ENCODE measurements at places on chromosomes 12 and 14. TPM values are rescaled to one million over a fixed set of nuclear protein-coding genes. Genes with fewer than 3 reads are reported as not detected.

DNA sequence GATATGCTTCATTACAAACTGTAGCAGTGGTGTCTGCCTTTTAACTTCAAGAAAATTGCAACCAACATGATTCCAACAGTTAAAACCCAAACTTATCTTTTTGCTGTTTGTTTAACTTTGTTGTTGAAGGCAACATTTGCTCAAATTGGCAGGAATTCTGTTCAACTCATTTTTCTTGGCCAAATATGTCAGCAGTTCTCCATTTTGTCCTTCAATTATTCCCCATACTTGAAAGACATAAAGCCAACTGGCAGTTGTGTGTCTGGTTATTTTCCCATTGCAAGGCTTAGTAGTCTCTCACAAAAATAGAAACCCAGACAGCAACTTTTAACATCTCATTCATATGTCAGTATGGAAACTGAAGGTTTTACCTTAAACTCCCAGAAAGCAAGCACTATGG lies 146.3 kb downstream of the LRIG3 start:
- no peak for DNase-seq

DNA sequence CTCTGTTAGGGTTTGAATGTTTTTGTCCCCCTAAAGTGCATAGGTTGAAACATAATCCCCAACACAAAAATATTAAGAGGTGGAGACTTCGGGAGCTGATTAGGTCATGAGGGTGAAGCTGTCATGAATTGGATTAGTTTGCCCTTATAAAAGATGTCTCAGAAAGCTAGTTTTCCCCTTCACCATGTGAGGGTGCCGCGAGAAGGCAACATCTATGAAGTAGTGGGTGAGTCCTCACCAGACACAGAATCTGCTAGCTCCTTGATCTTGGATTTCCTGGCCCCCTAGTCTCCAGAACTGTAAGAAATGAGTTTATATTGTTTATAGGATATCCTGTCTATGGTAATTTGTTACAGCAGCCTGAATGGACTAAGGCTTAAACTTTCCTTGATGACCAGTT lies 301.5 kb upstream of the ATP2B1 start:
- no peak for DNase-seq

DNA sequence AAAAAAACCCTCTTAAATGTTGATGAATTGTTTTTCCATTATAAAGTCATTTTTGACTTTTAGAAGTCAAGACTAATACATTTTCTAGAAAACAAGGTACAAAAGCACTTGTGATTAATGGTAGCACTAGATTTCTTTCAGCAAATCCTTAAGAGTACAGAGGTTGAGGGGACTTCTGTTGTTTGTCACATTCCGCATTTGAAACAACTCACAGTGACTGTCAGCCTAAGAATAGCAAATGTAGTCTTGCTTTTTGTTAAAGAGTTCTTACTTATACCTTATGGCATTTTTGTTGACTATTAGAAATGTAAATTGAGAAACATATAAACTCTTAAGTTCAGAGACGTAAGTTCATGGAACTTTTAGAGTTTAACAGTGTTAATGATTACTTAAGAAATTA lies 16.4 kb downstream of the YARS2 start:
- DNase-seq = no peak

- DNase-seq = no peak
Observed at GRCh38 chr12:131959116-131959515, 9.4 kb downstream of the EP400 start.

DNA sequence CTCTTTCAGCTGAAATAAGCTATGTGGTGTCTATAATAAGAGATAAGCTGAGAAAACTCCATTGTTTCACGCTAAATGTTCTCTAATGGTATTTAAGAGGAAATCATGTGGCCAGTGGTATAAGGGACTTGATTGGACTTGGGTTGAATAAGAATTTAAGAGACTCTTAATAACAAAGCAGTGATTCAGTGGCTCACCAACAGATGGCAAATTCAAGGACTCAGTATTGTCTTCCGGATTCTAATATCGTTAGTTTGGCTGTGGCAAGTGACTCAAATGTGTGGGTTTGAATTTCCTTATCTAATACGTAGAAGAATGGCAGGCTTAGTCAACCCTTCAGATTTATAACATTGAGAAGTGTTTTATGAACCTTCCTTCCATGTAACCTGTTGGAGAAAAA lies 49.1 kb upstream of the KCNH3 start:
- no peak for DNase-seq

- DNase-seq = no peak
Observed at GRCh38 chr14:54329082-54329695, 67.6 kb upstream of the CDKN3 start.

DNA sequence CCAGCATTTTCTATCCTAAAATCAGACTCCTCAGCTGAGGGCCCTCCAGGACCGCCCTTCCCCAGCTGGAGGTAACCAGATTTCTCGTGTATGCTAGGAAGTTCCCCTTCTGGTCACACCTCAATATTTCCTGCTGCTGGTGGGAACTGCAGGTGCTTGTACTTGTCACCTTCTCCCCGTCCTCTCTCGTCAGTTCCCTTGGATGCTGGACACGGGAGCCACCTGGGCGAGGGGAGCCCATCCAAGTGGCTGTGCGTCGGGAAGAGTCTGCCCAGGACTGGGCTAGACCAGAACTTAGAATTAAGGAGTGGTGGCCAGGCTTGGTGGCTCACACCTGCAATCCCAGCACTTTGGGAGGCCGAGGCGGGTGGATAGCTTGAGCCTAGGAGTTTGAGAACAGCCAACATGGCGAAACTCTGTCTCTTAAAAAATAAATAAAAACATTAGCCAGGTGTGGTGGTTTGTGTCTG lies 23.2 kb upstream of the KIF26A start:
- DNase-seq = no peak

DNA sequence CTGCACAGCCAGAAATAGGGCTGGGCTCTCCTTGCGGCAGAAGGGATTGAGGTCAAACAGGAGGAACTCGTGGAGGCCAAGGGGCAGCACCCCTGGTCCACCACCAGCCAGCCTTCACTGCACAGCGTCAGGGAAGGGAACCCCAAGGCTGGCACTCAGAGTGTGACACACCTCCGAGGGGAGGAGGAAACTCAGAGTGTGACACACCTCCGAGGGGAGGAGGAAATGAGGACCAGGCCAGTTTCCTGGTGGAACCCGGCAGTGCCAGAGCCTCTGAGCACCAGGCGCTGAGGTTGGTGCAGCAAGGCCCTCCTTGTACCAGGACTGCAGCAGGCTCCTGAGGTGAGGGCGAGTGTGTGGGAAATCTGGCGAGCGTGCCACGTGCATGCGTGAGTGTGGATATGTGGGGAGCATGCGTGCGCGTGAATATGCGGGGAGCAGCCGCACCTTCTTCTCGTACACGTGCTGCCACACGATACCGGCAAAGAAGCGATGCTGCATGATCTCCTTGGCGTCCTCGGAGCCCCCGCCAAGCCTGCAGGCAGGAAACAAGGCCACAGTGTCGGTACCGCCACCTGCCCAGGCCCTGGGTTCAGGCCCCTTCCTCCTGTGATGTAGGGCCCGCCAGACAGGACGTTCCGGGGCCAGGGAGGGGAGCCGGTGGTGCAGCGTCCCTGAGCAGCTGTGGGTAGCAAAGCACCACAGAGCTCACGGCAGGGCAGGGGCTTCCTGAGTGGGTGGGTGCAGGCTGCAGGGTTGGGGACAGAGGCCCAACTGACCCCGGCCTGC lies 19.2 kb downstream of the SIVA1 start:
- DNase-seq = no peak

Gene TSPAN8
- polyA plus RNA-seq = 1.1 TPM

Gene JPH4
- 0.99 TPM for polyA plus RNA-seq
